ENCODE measurements at places on chromosomes 2 and 18. TPM values are rescaled to one million over a fixed set of nuclear protein-coding genes. Genes with fewer than 3 reads are reported as not detected.

The CFAP53 gene
- 0.38 TPM for total RNA-seq

The UGT1A3 gene
- total RNA-seq, result not detected

The SP110 gene
- total RNA-seq, result 6.7 TPM

The REG3G gene
- total RNA-seq, result not detected

The ONECUT2 gene
- under 0.01 TPM for total RNA-seq

The COL3A1 gene
- total RNA-seq, result 1,200 TPM

Measured in smooth muscle cell of the coronary artery (primary cell).